ENCODE measurements at places on chromosomes 6 and 20. TPM values are rescaled to one million over a fixed set of nuclear protein-coding genes. Genes with fewer than 3 reads are reported as not detected.

Gene PNLDC1
- total RNA-seq, result not detected

Gene BCL2L1
- total RNA-seq, result 162 TPM

Gene RSPO3
- total RNA-seq, result 0.22 TPM

- no peak overlapping the region for H3K4me3 ChIP-seq
- no peak for DNase-seq
Observed at GRCh38 chr6:37512400-37513011, 12.8 kb upstream of the CCDC167 start.

Gene GLO1
- total RNA-seq, result 25.1 TPM

DNA sequence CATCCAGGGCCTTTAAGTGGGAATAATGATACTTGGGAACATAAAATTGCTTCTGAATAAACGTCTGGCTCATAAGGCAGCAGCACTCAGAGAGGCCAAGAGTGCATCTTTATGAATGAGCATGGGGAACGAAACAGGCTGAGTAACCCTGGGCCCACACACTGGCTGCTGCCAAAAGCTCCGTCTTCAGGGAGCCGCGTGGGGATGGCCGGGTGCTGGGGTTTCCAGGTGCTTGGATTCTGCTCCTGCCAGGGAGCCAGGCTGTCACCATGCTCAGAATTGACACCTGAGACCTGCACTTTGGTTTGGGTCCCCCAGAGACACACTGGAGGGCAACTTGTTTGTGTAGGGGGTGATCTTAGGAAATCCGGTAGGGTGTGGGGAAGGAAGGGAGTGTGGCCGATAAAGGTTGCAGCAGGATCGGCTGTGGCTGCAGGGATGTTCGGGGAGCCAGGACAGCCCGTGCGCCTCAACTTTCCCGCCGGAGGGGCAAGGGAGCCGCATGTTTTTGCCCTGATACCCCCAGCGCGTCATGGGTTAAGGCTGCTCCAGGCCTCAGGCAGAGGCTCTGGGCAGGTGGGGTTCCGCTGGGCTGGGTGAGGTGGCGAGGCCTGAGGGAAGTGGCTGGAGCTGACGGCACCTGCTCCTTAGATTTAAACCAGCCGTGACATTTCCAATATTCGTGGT, 101.8 kb downstream of the YTHDF1 start:
- no peak overlapping the region for H3K27ac ChIP-seq
- H3K36me3 ChIP-seq, result no peaks in the 10 kb centered on the region
- no peaks in the 10 kb centered on the region for H3K4me1 ChIP-seq
- H3K4me3 ChIP-seq, result no peak overlapping the region
- no peaks in the 10 kb centered on the region for H3K27me3 ChIP-seq

Gene RSPH3
- total RNA-seq, result 22.0 TPM

GRCh38 chr20:43538878-43539700, 19.7 kb upstream of the SGK2 start:
- no peak overlapping the region for H3K4me3 ChIP-seq
- no peaks in the 10 kb centered on the region for H3K4me1 ChIP-seq
- H3K27me3 ChIP-seq, result no peaks in the 10 kb centered on the region
- DNase-seq, result no peak

Gene MRAP2
- total RNA-seq, result 0.40 TPM

Gene VGLL2
- not detected for total RNA-seq

DNA sequence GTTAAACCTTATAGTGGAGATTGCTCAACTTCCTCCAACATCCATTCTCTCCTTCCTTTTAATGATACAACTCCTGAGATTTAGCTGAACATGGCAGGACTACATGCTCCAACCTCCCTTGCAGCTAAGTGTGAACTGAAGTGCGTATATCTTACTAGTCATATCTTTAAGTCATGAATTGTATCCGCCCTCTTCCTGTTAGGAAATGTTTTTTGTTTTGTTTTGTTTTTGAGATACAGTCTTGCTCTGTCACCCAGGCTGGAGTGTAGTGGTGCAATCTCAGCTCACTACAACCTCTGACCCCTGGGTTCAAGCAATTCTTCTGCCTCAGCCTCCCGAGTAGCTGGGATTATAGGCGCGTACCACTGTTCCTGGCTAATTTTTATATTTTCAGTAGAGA, 8.8 kb upstream of the OSTM1 start:
- DNase-seq, result no peak
- H3K27ac ChIP-seq, result no peak overlapping the region

Gene TUBE1
- total RNA-seq, result 12.5 TPM

DNA sequence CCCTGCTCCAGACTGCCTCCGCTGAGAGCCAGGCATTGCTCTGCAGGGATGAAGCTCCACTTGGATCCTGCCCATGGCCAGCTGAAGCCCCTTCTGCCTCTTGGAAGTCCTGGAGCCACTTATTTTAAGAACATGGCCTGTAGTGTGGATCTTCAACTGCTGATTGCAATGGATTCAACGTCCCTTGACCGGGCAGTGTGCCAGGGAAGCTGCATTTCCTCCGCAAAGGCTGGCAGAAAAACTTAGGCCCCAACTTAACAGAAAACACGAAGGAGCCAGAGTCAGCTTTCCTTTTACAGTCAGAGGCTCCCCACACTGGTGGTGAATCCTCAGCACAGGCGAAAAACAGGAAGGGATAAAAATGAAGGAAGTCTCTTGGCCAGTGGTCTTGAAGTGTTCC, 26.3 kb upstream of the FOXQ1 start:
- H3K4me3 ChIP-seq, result no peak overlapping the region
- no peaks in the 10 kb centered on the region for H3K27me3 ChIP-seq
- DNase-seq, result no peak

Gene DUSP15
- total RNA-seq, result 1.1 TPM

DNA sequence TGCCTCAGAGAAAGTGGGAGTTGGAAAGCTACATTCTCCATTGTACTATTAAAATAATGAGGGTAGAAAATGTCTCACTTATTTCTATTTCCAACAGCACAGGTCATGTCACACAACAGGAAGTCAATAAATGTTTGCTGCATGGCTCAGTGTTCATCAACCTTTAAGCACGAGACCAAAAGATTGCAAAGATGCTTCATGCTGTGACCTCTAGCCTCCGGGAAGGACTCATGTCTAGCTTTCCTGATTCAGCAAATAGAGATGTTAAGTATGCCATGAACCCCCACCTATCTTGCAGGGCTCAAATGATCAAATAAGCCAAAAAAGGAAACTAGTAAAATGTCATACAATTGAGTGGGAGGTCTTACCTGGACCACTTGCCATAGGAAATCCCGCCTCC, 57.4 kb downstream of the NCOA6 start:
- H3K27me3 ChIP-seq, result no peaks in the 10 kb centered on the region
- peaks cover 87% of the 10 kb centered on the region for H3K36me3 ChIP-seq
- no peaks in the 10 kb centered on the region for H3K4me1 ChIP-seq
- no peak overlapping the region for H3K27ac ChIP-seq
- no peak overlapping the region for H3K4me3 ChIP-seq

DNA sequence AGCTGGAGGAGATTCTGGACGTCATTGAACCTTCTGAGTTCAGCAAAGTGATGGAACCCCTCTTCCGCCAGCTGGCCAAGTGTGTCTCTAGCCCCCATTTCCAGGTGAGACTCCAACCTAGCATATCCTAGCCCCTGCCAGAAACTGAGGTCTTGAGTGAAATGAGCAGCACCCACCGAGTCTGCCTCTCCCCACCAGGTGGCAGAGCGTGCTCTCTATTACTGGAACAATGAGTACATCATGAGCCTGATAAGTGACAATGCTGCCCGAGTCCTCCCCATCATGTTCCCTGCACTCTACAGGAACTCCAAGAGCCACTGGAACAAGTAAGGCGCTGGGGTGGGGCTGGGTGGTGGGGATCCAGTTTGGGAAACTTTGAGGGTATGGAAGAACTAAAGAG, 4.6 kb downstream of the MEA1 start:
- H3K36me3 ChIP-seq, result peaks cover 8% of the 10 kb centered on the region
- DNase-seq, result no peak
- H3K27me3 ChIP-seq, result no peaks in the 10 kb centered on the region
- no peak overlapping the region for H3K27ac ChIP-seq
- H3K4me3 ChIP-seq, result no peak overlapping the region

DNA sequence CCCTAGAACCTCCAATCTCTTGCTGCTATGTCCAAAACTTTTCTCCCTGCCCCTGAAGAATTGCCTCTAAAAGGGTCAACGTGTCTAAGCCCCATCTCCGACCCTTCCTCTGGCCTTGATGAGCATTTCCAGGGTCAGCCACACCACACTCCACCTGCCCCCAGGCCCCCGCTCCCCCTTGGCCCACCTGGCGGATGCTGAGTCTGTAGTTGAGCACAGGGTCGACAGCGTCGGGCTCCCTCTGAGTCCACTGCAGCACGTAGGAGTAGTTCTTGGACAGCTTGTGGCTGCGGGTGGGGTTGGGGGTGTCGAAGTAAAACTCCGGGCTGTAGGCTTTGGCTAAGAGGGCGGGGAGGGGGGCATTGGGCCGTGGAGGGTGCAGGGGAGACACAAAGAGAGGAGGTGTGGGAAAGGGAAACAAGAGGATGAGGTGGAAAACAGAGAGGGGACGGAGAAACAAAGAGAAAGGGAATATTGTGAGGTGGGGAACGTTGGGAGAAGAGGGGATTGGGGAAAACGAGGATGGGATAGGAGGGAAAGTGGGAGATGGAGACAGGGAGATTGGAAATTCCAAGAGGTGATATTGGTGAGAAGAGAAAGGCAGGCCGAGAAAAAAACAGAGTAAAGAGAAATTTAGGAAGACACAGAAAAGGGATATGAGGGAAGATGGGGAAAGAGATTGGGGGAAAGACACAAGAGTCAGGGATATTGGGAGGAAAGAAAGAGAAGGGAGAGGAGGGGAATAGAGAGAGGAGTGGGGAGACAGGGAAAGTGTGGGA, 50.5 kb downstream of the MDGA1 start:
- DNase-seq, result no peak
- peaks cover 21% of the 10 kb centered on the region for H3K27me3 ChIP-seq
- H3K4me1 ChIP-seq, result peaks cover 7% of the 10 kb centered on the region

Gene HSPA1L
- total RNA-seq, result 2.1 TPM

GRCh38 chr20:37540001-37540400, 12.3 kb upstream of the BLCAP start:
- H3K36me3 ChIP-seq, result no peaks in the 10 kb centered on the region
- no peaks in the 10 kb centered on the region for H3K27me3 ChIP-seq
- no peaks in the 10 kb centered on the region for H3K4me1 ChIP-seq

GRCh38 chr6:163496205-163496604, 81.7 kb downstream of the QKI start:
- H3K27me3 ChIP-seq, result no peaks in the 10 kb centered on the region
- H3K4me1 ChIP-seq, result peaks cover 23% of the 10 kb centered on the region
- no peak for DNase-seq
- H3K4me3 ChIP-seq, result no peak overlapping the region
- no peaks in the 10 kb centered on the region for H3K36me3 ChIP-seq
- H3K27ac ChIP-seq, result no peak overlapping the region

DNA sequence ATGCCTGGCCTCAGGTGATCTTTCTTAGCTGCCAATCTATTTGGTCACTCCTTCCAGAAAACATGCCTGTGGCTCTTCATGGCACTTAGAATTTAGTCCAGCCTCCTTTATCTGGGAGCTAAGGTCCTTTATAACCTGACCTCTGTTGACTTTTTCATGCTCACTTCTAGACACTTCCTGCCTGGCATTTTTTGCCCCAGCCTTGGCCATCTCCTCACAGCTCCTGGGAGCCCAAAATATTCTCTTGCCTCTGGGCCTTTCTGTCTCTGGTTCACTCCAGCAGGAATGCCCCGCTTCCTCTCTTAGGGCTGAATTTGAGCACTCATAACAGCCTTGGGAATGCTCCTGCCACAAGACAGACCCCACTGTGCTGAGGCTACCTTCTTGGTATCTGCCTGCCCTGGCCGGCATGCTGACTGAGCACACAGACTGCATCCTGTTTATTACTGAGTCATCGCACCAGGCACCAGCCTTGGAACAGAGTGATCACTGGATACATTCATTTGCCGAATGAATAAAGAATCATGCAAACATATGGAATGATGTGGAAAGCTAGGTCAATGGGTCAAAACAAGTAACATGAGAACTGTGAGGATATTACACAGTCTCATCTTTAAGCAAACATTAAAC, 5.8 kb upstream of the EEF1E1 start:
- H3K4me1 ChIP-seq, result no peaks in the 10 kb centered on the region
- H3K4me3 ChIP-seq, result no peak overlapping the region
- no peak overlapping the region for H3K27ac ChIP-seq
- H3K27me3 ChIP-seq, result no peaks in the 10 kb centered on the region
- no peak for DNase-seq

- no peak overlapping the region for H3K4me3 ChIP-seq
- no peaks in the 10 kb centered on the region for H3K36me3 ChIP-seq
- H3K27ac ChIP-seq, result no peak overlapping the region
- H3K27me3 ChIP-seq, result no peaks in the 10 kb centered on the region
- peaks cover 3% of the 10 kb centered on the region for H3K4me1 ChIP-seq
- no peak for DNase-seq
Observed at GRCh38 chr6:30840084-30840934, 44.0 kb upstream of the DDR1 start.

DNA sequence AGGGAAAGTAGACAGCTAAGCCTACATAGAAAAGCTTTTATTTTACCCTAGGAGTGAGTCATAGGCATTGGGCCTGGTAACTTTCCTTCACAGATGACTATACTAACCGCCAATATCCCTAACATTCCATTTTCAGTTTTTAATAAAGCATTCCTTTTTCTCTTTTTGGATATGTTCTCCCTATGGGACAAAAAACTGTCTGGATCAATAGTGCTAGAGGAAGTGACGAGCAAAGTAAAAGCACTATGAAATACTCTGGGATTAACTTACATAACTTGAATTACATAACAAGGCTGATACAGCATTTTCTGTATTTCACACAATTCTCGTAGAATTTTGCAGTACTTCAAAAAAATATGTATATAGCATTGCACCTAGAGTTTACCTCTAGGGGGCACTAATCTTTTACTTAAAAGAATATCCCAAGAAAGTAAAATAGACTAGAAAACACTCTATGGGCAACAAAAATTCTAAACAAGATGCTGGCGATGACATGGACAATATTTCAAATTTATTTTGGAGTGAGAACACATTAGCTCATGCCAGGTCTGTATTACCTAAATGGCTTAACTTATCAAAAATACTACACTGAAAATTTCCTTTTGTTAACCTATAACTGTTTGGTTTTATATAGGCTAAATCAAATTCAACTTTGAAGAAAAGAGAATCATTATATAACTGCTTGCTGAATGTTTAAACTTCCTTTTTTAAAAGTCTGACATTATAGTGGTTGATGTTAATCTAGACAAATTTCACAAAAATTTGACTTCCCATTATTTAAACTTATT, 66.3 kb upstream of the DST start:
- H3K27me3 ChIP-seq, result no peaks in the 10 kb centered on the region
- peak overlapping the region; percentile 4 for H3K27ac ChIP-seq
- H3K4me1 ChIP-seq, result no peaks in the 10 kb centered on the region
- no peaks in the 10 kb centered on the region for H3K36me3 ChIP-seq

GRCh38 chr6:67224989-67225388, 1410.1 kb upstream of the ADGRB3 start:
- no peaks in the 10 kb centered on the region for H3K27me3 ChIP-seq
- no peak overlapping the region for H3K4me3 ChIP-seq
- DNase-seq, result no peak
- no peak overlapping the region for H3K27ac ChIP-seq
- H3K4me1 ChIP-seq, result no peaks in the 10 kb centered on the region

- no peak overlapping the region for H3K4me3 ChIP-seq
- H3K36me3 ChIP-seq, result no peaks in the 10 kb centered on the region
- H3K27me3 ChIP-seq, result no peaks in the 10 kb centered on the region
Observed at GRCh38 chr6:15897063-15897876, 231.6 kb upstream of the MYLIP start.
